ENCODE measurements at places on chromosomes 3 and 15.
A peak's percentile ranks its signal among the peaks of the same experiment; 100 is the strongest.

GRCh38 chr3:130671545-130672312, 74.9 kb downstream of the PIK3R4 start:
- DNase-seq, result peak; percentile 49

GRCh38 chr3:178320456-178321351, 215.5 kb upstream of the KCNMB2 start:
- peak; percentile 52 for DNase-seq

- no peak for DNase-seq
Observed at GRCh38 chr15:81113204-81113657, 20.8 kb upstream of the CFAP161 start.

DNA sequence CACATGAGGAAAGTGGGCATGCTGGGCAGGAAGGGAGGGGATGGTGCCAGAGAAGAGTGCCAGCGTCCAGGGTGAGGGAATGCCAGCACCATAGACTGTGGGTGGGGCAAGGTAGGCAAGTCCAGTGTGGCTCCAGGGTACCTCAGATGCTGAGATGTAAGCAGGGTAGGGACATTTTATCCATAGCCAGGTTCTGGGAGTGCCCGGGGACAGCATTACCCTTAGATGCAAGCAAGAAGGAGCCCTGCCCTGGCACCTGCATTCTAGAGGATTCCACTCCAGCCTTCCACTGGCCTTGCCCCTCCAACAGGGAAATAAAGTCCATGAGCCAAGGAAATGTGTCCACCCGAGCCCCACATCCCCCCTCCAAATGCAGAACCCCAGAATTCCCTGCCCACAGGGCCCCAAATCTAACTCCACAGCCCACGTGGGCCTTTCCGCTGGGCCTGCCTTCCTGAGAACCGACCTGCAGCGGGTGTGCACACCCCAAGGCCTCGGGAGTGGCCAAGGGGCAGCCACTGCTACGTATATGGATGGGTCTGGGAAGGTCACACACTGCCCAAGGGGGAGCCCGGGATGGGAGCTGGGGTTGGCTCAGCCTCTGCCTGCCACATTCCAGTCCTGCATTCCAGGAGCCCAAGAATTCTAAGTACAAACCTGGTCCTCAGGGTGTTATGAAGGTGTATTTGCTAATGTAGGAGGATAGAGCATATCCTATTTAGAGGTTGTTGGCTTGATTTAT, 20.3 kb upstream of the CYP11A1 start:
- no peak for DNase-seq

DNA sequence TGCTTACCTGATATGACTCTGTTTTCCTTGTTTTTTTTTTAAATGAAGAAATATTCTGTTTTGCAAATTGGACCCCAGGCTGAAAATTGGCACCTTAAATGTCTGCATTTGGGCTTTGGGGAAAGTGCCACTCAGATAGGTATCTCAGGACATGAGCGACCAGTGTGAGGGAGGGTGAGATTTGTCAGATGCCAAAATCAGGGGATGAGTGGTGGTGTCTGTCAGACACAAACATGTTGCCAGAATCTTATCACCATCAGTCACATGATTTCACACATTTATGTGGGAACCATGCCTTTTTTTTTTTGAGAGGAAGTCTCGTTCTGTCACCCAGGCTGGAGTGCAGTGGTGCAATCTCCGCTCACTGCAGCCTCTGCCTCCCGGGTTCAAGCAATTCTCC, 75.6 kb upstream of the OSBPL11 start:
- DNase-seq, result peak; percentile 15

DNA sequence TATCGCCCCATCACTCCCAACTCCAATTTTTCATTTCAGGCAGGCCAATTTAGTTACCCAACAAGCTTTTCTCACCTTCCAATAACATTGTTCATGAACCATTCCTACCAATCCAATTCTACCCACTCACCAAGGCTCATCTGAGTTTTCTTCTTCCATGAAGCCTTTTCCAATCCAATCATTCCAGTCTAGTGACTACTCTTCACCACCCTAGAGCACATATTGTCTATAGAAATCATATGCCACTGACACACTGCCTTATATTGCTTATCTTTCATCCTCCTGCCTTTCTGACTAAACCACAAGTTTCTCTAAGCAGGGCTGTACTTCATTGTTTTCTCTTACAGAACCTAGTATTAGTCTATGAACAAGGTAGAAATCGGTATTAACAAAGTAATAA, 11.4 kb downstream of the CCDC14 start:
- DNase-seq, result peak; percentile 26

- DNase-seq, result no peak
Observed at GRCh38 chr3:17166369-17166768, 281.6 kb downstream of the PLCL2 start.

- DNase-seq, result no peak
Observed at GRCh38 chr15:25596644-25597562, 158.1 kb upstream of the UBE3A start.

- no peak for DNase-seq
Observed at GRCh38 chr3:105521770-105522169, 155.1 kb downstream of the ALCAM start.

DNA sequence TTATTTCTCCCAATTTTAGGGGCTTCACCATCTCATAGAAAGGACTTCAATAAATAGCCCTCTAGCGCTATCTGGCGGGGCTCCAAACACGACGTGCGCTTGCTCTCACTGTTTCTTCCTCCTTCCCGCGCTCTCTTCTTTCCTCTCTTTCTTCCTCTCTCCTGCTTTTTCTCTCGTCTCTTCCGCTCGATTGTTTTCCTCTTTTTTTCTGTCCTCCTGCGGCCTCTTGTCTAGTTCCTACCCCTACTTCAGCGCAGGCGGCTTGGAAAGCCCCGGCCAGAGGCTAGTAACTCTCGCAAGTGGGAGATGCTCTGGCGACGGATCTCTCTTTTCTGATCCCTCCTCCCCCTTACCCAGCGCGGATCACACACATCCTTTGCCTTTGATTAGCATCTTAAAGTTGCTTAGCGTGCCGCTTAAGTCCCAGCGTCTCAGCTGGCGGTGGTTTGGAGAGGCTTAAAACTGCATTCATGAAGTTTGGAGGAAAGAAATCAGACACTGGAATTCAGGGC, 6.2 kb upstream of the MEIS2 start:
- DNase-seq, result peak; percentile 77

DNA sequence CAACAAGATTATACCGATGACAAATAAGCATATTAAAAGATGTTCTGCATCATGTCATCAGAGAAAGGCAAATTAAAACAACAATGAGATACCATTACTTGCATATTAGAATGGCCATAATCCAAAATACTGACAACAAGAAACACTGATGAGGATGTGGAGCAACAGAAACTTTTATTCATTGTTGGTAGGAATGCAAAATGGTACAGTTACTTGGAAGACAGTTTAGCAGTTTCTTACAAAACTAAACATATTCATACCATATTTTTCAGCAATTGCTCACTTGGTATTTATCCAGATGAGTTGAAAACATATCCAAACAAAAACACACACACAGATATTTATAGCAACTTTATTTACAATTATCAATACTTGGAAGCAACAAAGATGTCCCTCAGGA, 160.9 kb upstream of the MME start:
- no peak for DNase-seq

DNA sequence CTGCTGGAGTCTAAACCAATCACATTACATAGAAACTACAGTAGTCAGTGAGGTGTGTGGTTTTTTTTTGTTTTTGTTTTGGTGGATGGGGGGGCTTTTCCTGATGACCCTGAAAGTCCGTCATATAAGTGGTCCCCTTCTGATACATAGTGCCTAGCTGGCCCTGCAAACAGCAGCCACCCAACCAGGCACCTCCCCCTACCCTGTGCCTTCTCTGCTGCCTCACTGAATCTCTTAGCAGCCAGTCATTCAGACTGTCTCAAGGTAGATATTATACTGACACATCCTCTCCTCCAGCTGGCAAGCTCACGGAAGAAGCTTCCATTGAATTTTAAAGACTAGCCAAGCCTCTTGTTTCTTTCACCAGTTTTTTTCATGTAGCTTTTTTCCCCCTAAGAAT, 21.4 kb downstream of the SYN2 start:
- DNase-seq, result no peak

- no peak for DNase-seq
Observed at GRCh38 chr3:8460050-8460708, 41.4 kb upstream of the LMCD1 start.

DNA sequence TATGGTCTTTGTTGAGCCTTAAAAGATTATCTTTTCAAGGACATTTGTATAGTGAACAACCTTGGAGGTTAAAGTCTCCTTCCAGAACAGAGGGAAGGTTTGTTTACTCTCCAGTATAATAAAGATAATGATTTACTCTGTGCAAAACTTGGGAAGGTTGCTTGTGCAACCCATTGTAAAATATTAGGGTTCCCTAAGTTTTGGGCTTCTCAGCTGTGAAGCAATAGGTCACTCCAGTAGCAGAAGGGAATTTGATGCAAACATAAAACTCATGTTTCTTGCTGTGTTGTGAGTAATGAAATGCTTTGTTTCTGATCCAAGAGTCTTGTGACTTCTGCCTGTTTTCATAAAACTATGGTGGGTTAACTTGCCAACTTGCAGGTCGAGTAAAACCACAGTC, 177.5 kb downstream of the SUCNR1 start:
- DNase-seq, result no peak

DNA sequence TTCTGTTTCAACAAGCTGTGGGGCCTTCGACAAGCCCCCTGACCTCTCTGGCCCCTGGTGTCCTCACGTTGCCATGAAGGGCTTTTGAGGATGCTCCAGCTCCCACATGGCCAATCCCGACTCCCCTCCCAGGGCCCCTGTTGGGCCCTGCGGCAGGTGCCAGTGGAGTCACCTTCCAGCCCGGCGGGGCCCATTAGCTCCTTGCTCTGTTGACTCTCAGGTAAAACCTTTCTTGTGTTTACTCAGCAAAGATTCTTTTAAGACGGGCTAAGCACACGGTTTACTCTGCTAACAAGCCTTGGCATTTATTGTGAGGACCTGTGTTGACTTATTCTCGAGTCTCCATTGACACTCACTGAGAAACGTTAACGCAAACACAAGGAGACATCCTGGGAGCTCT, 15.0 kb downstream of the RPLP1 start:
- no peak for DNase-seq

- DNase-seq, result no peak
Observed at GRCh38 chr15:95303713-95304112, 1026.8 kb upstream of the NR2F2 start.

GRCh38 chr3:169391672-169392071, 271.8 kb downstream of the MECOM start:
- DNase-seq, result no peak

DNA sequence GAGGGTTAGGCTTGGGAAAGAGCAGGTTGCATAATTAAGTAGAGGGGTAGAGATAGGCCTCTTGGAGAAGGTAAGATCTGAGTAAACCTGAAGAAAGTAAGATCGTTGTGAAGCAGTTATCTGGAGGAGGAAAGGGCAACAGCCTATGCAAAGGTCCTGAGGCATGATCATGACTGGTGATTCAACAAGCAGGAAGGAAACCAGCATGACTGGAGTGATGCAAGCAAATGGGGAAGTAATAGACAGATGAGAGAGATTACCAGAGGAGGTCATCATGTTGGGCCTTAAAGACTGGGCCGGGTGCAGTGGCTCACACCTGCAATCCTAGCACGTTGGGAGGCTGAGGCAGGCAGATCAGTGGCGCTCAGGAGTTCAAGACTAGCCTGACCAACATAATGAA, 360.2 kb downstream of the EPHB1 start:
- peak; percentile 4 for DNase-seq

- no peak for DNase-seq
Observed at GRCh38 chr3:129612534-129613366, 6.3 kb upstream of the PLXND1 start.

GRCh38 chr3:178170698-178171535, 365.3 kb upstream of the KCNMB2 start:
- DNase-seq, result peak; percentile 93

DNA sequence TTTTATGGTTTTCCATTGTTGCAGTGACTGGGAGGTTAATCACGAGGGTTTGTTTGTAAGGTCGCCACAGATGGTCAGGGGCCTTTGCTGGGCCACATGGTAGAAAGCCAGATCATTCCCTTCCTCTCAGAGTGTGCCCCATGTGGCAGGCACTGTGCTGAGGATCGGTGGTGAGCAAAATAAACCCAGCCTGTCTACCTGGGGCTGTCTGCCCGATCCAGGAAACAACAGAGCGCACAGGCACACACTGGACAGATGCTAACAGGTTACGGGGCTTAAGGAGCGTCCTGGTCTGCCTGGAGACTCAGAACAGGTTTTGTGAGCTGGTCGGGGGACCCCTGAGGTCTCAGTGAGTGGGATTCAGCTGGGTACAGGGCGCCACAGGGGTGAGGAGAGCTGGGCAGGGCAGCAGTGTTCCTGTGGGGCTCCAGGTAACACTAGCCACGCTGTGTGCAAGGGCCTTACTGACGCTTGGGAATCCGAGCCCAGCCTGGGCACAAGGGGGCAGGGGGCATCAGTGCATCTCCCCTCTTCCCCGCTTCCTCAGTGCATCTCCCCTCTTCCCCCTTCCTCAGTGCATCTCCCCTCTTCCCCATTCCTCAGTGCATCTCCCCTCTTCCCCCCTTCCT, 136.4 kb downstream of the DNAJB8 start:
- DNase-seq, result no peak

DNA sequence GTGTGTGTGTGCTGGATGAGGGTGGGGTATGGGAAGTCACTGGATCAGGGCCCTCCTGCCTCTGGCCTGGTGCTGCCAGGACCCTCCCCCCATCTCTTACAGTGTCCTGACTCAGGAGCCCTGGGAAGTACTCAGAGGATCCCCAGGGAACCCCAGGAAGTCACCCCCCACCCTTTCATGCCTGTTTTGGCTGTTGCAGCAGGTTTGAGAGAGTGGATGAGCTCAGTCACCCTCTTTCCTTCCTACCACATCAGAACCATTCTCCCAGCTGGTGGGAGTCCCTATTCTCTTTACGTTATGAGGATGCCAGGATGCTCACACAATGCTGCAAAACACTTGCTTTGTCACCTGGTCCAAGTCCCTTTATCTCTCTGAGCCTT, 59.0 kb downstream of the BDH1 start:
- DNase-seq, result no peak

Data from OCI-M1 (cell line).